NB4 (cell line): ENCODE measurements at places on chromosomes 1 and 21.

DNA sequence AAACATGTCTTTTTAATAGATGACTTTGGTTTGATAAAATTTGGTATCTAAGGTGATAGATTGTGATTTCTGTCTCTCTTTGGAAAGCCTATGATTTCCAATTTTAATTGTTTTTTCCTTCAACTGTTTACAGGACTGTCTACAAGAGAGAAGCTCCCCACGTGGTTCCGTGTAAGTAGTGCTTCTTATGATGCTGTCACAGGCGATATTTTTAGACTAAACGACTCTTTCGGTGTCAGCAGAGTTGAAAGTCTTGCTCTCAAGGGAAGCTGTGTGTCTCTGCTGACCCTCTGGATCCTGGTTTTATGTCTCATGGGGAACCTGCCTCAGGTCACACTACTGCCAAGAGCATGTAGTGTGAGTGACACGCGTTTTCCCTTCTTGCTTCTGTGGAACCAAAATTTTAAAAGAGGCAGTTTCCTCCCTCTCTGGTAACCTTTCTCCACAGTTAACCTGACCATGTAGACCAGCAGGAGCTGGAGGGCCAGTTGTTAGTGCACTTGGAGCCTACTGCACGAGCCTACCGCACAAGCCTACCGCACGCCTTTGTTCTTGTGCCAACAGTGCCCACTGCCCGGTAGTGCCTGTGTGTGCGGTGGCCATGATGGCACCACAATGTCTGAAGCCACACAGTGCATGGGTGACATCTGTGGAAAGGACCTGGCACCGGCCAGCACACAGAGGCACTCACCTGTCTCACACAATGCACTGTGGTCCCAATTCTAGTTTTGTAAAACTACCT is 91.9 kb downstream of the PCBP3 start:
- no peak for DNase-seq

DNA sequence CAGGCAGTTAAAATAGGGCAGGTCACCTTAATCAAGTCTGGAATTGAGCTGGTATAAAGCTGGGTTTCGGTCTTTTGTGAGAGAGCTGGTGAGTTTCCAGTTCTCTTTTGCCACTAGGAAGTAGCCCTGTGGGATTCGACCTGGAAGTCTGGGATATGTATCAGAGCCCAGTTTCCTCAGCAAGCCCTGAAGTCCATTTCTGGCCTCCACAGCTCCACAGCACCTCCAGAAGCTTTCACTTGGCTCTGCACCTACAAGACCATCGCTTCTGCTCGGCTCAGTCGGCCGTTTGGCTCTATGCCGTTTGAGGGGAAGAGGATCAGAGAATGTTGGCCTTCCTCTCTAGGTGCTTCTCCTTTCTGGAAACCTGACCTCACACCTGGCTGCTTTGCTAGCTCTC is 148.0 kb downstream of the GALNT2 start:
- no peak for DNase-seq

GRCh38 chr1:21021311-21021710 is 155.4 kb downstream of the EIF4G3 start:
- DNase-seq, result no peak

DNA sequence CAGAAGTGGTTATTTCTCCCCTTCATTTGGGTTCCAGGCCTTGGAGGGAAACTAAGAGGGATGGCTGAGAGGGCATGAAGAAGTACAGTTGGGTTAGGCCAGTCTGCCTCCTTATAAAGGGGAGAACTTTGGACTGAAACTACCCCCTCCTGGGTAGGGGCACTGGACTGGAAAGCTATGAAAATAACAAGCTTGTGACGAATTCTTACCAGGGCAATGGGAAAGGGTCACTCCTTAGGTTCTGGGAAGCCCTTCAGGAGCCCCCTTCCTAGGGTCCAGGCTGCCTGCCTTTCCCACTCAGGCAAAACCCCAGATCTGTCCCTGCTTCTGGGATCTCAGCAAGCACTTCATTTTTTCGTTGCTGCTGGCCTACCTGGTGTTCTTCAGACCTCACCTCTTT is 9.8 kb upstream of the P3R3URF start:
- no peak for DNase-seq

GRCh38 chr1:226586116-226586515 is 37.6 kb downstream of the STUM start:
- DNase-seq, result no peak

DNA sequence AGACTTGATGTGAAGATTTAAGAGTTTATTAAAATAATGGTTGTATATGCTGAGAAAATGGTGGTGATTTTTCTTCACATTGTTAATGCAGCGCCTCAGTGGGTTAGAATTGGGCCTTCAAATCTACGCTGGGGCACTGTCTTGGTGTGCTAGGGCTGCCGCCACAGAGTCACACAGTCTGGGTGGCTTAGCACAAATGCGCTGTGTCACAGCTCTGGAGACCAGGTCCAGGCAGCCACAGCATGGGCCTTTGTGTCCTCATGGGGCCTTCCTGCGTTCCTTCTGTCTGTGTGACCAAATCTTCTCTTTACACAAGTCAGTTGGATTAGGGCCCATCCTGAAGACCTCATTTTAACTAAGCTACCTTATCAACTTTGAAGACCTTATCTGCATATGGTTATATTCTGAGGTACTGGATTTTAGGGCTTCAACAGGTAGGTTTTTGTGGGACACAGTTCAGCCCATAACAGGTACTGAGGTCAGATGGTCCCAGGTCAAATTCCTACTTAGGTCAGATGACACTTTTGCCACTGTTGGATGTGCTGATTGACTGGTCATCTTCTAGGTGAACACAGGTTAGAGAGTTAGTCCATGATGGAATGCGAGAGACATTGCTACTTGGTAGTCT is 17.5 kb downstream of the TRAPPC10 start:
- DNase-seq, result no peak

- no peak for DNase-seq
Measured at GRCh38 chr21:44405948-44406872, 49.1 kb upstream of the LRRC3 start.

- DNase-seq, result no peak
Measured at GRCh38 chr1:223780318-223780717, 65.4 kb downstream of the TP53BP2 start.

DNA sequence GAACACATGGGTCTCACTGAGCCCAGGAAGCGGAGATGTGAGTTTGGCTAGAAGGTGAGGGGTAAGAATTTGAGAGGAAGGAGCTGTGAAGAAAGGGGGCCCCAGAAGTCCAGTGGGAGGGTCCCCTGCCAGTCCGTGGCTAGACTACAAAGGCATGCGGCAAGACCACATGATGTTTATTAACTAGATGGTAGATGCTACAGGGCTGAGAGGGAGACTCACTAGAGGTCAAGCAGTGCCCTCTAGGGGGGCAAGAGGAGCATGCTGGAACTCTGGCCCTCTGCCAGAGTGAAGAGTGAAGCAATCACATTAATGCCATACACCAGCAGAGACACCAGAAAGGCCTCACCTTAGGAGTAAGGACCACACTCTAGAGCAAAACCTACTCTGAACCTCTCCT is 12.2 kb downstream of the KIAA0319L start:
- DNase-seq, result peak; percentile 88

DNA sequence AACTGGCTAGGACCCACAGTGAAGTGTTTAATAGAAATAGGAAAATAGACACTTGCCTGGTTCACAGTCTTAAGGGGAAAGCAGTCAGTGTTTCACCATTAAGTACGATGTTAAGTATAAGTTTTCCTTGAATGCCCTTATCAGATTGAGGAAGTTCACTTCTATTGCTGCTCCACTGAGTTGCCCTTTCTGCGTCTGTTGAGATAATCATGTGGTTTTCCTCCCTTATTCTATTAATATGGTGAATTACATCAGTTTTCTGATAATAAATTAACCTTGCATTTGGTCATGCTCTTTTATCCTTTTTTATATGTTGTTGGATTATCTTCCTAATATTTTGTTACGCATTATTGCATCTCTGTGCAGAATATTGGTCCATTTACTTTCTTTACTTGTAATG is 21.4 kb downstream of the UTS2 start:
- DNase-seq, result peak; percentile 58

DNA sequence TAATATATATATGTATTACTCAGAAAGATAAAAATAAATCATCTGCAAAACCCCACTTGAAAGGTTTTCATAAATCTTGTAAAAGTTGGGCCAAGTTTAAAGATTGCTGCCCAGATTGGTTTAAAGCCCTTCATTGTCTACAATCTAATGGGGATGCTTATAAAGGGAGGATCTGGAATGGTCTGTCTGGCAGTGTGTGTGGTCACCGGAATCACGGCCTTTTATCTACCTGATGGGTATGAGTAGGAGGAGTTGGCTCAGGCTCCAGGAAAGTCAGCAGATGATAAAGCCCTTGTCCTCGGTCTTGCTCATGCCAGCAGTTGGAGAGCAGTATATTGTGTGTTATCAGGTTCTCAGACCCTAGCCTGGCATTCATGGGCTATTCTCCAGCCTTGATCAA is 197.7 kb downstream of the ROR1 start:
- DNase-seq, result no peak

- DNase-seq, result no peak
Measured at GRCh38 chr1:187433598-187433997, 604.8 kb downstream of the PLA2G4A start.

DNA sequence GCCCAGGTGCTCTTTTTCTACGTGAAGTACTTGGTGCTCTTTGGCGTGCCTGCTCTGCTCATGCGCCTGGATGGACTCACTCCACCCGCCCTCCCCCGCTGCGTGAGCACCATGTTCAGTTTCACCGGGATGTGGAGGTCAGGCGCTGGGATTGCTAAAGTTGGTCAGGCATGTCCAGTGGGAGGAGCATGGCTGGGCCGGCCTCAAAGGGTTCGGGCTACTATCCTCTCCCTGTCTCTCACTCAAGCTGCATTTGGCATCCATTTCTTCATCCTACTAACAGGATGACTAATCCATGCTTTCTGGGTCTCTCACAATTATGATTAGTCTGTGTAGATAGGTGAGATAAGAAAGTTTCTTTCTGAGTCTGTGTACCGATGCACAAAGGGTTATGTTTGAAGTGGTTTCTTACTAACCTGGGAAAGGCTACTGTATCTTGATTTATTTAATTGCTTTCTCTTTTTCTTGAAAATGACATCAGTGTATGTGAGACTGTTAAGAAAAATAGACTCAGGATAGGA is 135.9 kb downstream of the HHAT start:
- DNase-seq, result no peak

DNA sequence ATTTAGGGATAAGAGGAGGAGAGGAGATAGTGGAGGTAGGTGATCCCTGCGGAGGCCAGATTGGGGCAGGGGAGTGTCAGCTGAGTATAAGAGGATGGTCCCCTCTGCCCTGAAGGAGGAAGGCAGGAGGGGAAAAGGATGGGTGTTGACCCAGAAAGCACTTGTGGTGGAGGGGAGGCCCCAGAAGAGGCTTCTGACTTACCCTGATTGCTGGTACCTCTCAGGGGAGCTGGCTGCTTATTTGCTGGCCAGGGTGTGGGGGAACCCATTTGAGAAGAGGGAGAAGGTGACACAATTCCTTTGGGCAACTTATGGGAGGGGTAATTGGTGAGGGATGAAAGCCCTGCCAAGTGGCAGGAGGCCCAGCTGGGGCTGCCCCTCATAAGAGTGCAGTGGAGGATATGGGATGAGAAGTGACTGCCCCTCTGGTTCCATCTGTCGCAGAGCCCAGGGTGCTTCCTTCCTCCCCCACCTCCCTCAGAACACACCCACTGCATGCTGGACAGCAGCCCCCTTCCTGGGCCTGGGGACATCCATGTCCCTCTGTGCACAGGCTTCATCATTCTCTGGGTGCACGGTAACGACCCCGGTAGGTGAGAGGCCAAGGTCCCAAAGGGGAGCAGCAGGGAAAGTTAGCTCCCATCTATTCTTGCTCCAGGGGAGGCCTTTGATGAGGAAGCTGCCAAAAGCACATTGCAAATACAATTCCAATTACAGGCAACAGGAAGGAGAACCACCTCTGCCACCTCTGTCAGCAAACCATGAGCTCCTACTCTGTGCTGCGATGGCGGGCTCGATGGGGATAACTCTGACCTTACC is 1.4 kb upstream of the PCSK9 start:
- DNase-seq, result no peak

DNA sequence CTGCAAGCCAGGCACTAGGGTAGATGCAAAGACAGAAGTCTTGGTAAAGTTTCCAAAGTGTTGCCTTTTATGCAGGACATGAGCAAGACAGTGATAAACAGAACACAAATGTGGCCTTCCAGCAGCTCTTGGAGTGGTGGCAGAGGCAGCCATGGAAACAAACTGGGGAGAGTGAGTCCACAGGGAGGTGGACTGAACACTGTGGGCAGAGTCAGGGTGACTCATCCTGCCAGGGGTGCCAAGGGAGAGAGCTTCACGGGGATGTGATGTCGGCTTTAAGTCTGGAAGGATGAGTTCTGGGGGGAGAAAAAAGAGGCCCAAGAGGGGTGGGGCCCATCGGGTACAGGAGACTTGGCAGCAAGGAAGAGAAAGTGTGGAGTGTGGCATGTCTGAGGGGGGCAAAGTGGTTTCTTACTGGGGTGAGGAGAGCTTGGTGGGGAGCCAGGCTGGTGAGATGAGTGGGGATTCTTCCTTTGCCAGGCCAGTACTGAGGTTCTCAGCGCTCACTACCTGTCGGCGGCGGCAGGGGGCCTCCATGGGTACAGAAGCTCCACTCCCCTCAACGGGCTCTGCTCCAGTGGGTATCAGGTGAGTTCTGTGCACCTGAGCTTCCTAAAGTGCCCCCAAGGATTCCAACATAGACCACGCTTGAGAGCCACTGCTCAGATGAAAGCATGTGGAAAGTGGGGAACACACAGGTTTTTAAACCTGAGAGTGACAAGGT is 41.8 kb downstream of the KIAA0040 start:
- no peak for DNase-seq

DNA sequence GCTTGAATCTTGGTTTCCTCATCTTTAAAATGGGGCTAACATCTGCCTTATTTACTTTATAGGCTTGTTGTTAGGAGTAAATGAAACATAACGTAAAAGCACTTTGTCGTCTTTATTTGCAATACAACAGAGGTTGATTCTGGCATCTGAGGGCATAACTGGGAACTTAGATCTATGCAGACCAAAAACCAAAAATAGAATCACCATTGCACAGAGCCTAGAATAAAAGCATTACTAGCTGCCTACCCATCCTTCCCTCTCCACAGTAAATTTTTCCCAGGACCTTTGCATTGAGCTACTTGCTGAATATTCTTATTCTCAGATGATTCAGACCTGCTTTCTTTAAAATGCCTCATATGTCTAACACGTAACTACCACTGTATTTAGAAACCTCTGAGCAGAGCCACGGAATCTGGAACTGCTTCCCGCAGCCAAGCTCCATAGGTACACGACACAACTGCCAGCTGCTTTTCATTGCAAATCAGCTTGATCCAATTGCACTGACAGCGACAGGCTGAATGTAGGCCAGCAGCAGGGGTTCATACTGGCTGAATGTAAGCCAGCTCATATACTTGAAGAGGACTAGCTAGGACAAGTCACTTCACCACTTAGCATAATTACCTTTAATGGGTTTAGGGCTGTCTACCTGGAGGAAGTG is 33.2 kb upstream of the SERBP1 start:
- DNase-seq, result no peak

- DNase-seq, result no peak
Measured at GRCh38 chr1:22197644-22198043, 54.7 kb upstream of the WNT4 start.

- no peak for DNase-seq
Measured at GRCh38 chr1:25802915-25803314, 2.9 kb downstream of the SELENON start.

GRCh38 chr1:203555511-203556046 is 61.6 kb downstream of the OPTC start:
- no peak for DNase-seq

- peak; percentile 75 for DNase-seq
Measured at GRCh38 chr1:1213345-1214265, at the start of gene TNFRSF4. Gene TNFRSF4 (minus strand): TSS chr1:1214153. CDS start chr1:1214127, 26 bp downstream.
